Stimulated activated CD4-positive, alpha-beta T cell treated with anti-CD3 and anti-CD28 coated beads, Interleukin-4, amount 100 ng/mL, for 1 hour (primary cell): ENCODE measurements at places on chromosomes 16 and 17.

- DNase-seq = no peak
Observed at GRCh38 chr16:23857256-23857880, 21.6 kb downstream of the PRKCB start.

- DNase-seq = no peak
Observed at GRCh38 chr17:41145261-41145660, 4.4 kb downstream of the KRTAP4-5 start.

GRCh38 chr16:70378869-70379493 lies 32.3 kb downstream of the DDX19A start:
- no peak for DNase-seq

DNA sequence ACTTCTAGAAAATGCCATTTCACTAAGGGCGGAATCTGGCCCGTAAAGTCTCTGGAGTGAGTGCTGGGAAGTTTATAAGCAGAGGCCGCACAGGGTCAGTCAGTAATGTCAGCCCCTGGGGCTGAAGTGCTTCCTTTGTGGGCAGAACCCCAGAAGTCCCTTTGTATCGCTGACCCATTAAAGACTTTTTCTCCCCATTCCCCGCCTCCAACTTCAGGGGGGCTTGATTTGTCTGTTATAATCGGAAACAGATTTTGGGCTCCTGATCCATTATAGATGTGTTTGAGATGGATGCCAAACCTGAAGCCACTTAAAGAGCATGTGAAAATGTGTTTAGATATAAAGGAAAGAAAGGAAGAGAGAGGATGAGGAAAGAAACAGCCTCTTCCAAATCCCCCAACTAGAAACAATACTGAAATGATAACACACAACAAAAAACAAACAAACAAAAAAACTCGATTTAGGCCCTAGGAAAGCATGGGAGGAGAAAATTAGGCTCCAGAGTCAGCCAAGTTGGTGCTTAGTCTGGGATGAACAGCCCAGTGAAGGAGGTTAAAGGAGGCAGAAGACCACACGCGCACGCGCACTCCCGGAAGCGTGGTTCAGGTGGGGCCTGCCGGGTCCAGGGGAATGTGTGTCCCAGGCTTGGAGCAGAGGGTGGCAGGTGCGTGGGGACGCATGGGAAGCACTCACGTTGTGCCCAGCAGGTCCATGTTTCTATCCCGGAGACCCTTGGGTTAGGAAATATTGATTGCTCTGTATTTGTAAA lies 27.1 kb downstream of the MSI2 start:
- DNase-seq = no peak

DNA sequence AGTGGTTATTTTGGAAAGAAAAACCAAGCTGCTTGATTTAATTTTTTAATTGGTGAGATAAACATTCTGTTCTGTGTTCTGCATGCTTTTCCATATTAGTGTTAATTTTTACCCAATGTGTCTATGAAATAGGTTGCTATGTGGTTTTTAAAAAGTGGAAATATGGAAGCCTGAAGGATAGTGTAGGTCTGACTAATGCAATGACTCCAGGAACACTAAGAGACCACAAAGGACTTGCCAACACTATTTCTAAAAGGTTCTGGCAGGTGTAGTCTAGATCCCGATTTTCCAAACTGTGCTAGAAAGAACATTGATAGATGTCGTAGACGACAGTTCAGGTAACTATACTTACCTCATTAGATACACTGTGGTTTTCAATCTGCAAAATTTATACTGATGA lies 877.4 kb upstream of the GOT2 start:
- no peak for DNase-seq

- no peak for DNase-seq
Observed at GRCh38 chr17:8753976-8754440, 4.3 kb downstream of the SPDYE4 start.

DNA sequence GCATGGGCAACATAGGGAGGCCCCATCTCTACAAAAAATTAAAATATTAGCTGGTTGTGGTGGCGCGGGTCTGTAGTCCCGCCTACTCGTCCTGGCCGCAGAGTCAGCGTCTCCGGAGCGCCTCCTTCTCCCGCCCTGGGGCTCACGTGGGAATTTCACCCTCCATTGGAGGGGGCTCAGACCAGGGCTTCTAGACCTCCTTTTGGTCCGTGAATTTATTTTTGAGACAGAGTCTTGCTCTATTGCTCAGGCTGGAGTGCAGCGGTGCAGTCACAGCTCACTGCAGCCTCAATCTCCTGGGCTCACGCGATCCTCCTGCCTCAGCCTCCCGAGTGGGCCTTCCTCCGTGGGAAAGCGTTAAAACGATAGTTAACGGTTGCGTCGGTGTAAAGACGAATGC lies 394 bp upstream of the NME4 start:
- DNase-seq = no peak

- no peak for DNase-seq
Observed at GRCh38 chr16:8888951-8889892, 7.1 kb downstream of the LITAFD start.

GRCh38 chr16:88428616-88429386 lies 24.3 kb upstream of the ZFPM1 start:
- DNase-seq = no peak

DNA sequence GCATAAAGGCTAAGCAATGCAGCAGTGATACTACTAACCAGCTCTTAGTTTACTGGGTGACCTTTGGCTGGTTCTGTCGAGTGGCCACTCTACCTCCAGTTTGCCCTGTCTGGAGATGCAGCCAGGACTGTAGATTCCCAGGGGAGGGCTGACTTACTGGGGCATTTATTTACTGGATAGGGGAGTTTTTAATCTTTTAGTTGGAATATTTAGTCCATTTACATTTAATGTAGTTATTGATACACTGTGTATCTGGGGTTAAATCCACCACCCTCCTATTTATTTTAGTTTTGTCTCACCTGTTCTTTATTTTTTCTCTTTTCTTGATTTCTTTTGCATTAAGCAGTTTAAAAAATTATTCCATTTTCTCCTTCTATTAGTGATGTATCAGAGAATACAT lies 112.9 kb downstream of the RPTOR start:
- no peak for DNase-seq

- DNase-seq = no peak
Observed at GRCh38 chr16:87472142-87472778, 20.6 kb downstream of the ZCCHC14 start.

- DNase-seq = no peak
Observed at GRCh38 chr16:30085247-30085646, 6.5 kb downstream of the TBX6 start.

DNA sequence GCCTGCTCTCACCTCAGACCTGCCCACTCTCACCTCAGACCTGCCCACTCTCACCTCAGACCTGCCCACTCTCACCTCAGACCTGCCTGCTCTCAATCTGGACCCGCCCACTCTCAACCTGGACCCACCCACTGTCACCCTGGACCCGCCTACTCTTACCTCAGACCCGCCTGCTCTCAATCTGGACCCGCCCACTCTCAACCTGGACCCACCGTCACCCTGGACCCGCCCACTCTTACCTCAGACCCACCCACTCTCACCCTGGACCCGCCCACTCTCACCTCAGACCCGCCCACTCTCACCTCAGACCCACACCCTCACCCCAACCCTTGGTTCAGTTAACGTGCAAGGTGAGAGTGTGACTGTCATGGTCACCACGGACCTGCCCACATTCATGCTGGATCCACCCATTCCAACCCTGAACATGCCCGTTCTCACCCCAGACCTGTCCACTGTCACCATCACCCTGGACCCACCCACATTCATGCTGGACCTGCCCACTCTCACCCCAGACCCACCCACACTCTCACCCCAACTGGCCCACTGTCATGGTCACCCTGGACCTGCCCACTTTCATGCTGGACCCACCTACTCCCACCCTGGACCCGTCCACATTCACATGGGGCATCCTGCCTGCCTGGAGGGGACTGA lies 31.2 kb upstream of the ENPP7 start:
- DNase-seq = no peak

- no peak for DNase-seq
Observed at GRCh38 chr17:32590974-32591373, 104.2 kb downstream of the CDK5R1 start.

- no peak for DNase-seq
Observed at GRCh38 chr17:54781389-54781788, 119.3 kb upstream of the TOM1L1 start.

- peak; percentile 68 for DNase-seq
Observed at GRCh38 chr17:57114085-57114673, 29.1 kb downstream of the AKAP1 start.

DNA sequence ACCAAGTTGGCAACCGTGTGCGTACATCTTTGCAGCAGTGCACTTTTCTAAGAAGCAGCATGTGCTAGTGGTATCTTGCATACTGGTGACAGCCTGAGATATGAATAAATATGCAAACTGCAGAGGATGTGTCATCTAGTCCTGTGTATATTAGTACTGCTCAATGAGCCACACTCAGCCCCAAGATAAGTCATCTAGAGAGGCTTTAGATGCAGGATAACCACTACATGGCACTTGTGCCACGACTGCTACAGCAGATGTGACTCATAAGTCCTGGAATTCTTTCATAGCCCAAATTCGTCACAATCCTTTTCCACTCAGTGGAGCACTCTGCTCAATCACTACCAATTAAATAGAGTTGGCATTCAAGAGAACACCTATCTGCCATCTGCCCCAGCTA lies 171.5 kb downstream of the AXIN2 start:
- no peak for DNase-seq

DNA sequence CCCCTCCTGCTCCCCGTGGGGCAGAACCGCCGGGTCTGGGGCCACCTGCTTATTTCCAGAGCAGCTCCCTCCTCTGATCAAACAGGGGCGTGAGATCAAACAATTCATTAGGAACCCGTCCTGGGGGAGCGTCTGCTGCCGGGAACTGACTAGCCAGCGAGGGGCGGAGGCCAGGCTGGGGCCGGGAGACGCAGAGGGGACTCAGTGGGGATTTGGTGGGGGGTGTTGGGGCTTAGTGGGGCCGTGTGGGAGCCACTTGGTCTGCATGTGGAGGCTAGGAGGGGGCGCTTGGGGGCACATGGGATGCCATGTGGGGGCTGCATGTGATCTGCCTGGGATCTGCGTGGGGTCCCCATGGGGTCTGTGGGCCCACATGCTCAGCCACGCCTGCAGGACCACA lies 20.5 kb upstream of the CACNA1H start:
- no peak for DNase-seq

DNA sequence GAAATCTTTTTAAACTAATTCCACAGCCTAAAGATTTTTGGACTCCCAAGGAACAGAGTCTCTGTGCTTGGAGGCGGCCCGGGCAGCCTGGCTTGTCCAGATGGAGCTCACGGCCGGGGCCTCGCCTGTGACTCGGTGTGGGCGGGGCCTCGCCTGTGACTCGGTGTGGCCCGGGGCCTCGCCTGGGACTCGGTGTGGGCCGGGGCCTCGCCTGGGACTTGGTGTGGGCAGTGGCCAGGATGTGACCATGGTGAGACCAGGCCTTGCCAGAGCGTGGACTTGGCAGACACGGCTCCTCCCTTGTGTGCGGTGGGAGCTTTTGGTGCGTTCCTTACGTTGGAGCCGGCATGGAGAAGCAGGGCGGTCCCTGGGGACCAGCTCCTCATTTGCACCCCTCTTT lies 92.3 kb downstream of the METRNL start:
- no peak for DNase-seq

DNA sequence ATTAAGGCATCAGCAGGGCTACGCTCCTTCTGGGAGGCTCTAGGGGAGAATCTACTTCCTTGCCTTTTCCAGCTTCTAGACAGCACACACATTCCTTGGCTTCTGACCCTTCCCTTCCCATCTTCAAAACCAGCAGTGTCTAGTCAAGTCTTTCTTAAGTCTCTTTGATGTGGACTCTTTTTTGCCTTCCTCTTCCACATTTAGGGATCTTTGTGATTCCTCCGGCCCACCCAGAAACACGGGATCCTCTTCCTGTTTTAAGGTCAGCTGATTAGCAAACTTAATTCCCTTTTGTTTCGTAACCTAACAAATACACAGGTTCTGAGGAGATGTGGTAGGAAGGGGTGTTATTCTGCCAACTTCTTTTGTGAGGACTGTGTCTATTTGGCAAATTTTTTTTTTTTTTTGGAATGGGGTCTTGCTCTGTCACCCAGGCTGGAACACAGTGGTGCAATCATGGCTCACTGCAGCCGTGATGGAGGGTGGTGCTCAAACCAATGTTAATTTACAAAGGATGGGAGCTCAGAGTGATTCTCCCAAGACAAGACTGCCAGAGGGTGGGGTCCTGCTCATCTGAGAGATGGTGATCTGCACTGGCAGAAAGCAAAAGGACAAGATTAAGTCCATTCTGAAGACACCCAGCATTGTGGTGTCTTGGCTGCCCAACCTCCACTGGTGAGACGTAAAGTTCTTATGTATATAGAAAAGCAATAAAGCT lies 14.7 kb downstream of the KNOP1 start:
- no peak for DNase-seq

GRCh38 chr17:2403044-2403443 lies 2.2 kb upstream of the MNT start:
- no peak for DNase-seq

DNA sequence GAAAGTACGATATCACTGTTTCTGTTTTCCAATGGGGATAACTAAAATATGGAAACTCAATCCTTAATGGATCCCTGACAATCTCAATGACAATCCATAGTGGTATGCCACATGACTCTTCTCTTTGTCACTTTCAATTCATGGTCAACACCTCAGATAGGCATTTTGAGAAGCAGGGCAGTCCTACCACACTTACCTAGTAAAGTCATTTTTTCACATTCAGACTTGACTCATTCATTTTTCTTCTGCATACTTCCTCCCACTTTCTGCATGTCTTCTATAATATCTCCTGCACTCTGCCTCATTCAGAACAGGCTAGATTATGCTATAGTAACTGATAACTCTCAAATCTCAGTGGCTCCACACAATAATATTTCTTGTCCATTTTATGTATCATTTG lies 117.5 kb downstream of the FTO start:
- no peak for DNase-seq

DNA sequence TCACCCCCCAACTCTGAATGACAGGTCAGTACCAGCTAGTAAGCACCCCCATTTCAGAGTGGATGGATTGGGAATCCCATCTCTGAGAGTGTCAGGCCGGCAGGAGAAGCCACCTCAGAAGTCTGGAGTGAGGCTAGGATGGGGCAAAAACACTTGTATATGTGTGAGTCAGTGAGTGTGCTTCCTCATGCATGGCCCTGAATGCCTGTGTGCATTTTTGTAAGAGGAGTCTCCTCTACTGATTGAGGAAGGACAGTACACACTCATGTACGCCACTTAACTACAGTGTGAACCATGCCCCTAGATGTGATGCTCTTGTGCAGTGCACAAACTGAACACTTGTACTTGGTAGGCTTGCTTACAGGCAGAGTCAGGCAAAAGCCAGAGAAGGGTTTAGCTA lies 22.3 kb upstream of the NAGS start:
- DNase-seq = no peak
